HCT116 (cell line): ENCODE measurements at places on chromosomes 5 and 9.
A peak's percentile ranks its signal among the peaks of the same experiment; 100 is the strongest.

- no peak for DNase-seq
These were observed 22.2 kb downstream of the CDC37L1 start for GRCh38 chr9:4701526-4701925.

DNA sequence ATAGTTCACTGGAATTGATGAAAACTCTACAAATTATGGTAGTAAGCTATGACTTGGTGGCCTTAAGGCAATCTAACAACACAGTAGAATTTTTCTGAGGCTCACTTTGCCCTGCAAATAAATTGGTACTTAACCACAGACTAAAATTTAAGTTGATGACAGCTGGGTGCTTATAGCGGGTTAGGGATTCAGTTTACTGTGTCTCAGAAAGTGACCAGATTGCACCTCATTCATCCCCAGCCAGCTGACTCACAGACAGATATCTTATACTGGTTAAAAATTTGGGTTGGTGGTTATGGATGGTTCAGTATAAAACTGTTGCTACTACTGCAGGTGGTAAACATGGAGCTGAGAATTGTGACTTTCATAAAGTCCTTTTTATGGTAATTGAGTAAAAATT lies 2.8 kb downstream of the CKS2 start:
- DNase-seq: no peak

DNA sequence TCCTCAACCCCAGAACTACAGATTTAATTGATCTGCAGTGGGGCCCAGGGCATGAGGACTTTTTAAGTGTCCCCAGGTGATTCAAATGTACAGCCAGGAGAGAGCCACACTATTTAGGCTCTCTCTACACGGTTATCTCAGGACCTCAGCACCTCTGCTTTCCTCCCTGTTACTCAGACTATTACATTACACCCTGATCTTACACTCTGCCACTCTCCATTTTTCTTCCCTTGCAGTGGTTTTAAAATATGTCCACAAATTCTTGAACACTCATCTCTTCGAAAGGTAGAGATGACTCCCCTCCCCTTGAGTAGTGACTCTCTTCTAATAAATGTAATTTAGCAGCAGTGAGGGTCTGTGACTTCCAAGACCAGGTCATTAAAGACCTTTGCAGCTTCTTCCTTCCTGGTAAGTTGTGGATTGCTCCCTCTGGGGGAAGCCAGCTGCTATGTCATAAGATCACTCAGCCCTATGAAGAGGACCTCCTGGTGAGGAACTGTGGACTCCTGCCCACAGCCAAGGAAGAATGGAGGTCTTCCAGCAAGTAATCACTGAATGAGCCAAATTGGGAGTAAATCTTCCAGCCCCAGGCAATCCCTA lies 87.5 kb upstream of the SSBP2 start:
- peak; percentile 28 for DNase-seq

GRCh38 chr9:123928533-123929176 lies 1.3 kb downstream of the DENND1A start:
- DNase-seq: no peak

- no peak for DNase-seq
These were observed 26.1 kb upstream of the SLC6A3 start for GRCh38 chr5:1471240-1471853.

- no peak for DNase-seq
These were observed 3.9 kb downstream of the MLLT3 start for GRCh38 chr9:20618361-20618802.

GRCh38 chr5:133950821-133951612 lies 17.4 kb downstream of the C5orf15 start:
- no peak for DNase-seq

GRCh38 chr5:153276151-153276550 lies 214.3 kb upstream of the GRIA1 start:
- DNase-seq: no peak

- no peak for DNase-seq
These were observed 10.6 kb upstream of the SLC6A19 start for GRCh38 chr5:1190837-1191239.

DNA sequence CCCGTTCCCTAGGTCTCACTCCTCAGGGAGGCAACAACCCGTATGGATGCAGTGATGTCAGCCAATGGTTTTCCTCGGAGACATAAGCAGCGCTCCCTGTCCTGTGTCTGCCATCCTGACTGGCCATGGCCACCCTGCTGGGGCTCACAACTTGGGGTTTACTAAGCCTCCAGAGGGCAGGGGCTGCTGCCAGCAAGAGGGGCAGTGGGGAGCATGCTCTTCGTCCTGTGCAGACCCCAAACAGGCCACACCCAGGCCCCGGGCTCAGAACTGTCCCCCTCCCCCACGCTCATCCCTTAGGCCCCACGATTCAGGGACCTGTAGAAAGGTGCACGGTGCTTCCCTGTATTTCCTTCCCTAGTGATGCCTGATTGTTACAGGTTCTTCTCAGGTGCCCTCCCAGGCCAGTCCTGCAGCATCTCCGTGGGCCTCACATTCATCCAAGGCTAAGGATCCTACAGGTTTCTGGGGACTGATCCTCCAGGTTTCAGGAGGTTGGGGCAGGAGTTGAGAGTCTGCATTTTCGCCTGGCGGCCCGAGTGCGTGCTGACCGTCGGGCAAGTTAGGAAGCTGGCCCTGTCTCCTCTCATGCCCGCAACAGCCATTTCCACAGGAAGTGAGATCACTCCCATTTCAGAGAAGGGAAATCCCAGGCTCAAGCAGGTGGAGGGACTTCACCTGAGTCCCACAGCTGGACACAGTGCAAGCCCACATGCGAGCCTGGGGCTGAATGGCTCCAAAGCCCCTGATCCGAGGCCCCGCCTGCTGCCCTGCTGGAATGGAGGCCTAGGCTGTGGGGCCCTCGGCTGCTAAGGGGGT lies 217.6 kb downstream of the ROR2 start:
- no peak for DNase-seq

- DNase-seq: no peak
These were observed 117.7 kb upstream of the NR3C1 start for GRCh38 chr5:143521141-143521540.

- DNase-seq: no peak
These were observed 1712.5 kb upstream of the C9orf72 start for GRCh38 chr9:29285818-29286217.

GRCh38 chr5:30112867-30113266 lies 1080.6 kb upstream of the CDH6 start:
- no peak for DNase-seq

DNA sequence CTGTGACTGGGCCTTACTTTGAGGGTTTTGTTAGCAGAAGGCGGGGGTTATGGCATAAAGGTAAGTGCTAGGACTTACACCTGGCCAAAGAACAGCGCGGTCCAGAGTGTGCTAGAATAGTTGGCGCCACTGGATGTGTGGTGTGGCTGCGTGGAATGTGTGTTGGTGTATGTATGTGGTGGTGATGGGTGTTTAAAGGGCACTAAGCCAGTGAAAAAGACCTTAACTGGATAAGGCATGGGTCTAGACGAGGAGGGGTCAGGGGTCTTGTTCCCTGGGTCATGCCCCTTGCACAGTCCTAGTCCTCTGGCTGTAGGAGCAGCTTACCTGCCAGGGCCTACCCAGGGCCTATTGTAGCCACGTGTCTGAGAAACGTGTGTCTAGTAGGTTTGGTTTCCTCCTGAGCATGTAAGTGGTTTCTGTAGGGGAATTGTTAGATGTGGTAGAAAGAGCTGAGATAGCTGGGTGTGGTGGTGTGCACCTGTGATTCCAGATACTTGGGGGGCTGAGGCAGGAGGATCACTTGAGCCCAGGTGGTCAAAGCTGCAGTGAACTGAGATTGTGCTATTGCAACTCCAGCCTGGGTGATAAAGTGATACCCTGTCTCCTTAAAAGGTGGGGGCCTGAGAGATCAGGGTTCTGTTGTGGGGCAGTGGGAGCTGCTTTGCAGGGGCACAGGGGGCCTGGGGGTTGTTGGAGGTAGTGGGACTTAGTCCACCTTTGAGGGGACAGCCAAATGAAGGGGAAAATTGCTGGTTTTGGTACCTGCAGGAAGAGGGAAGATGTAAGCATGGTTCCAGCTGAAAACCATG lies 55.2 kb downstream of the HSPA4 start:
- no peak for DNase-seq

- no peak for DNase-seq
These were observed 70.1 kb upstream of the SPATA31E1 start for GRCh38 chr9:87812375-87813118.

- no peak for DNase-seq
These were observed 109.4 kb upstream of the MVB12B start for GRCh38 chr9:126217250-126217653.

GRCh38 chr9:97874624-97875023 lies 21.6 kb downstream of the FOXE1 start:
- DNase-seq: no peak

GRCh38 chr9:88814577-88814976 lies 176.7 kb upstream of the S1PR3 start:
- no peak for DNase-seq

- no peak for DNase-seq
These were observed 57.5 kb upstream of the EPB41L4B start for GRCh38 chr9:109378316-109378715.

GRCh38 chr5:147560718-147561331 lies 51.0 kb upstream of the DPYSL3 start:
- DNase-seq: no peak

DNA sequence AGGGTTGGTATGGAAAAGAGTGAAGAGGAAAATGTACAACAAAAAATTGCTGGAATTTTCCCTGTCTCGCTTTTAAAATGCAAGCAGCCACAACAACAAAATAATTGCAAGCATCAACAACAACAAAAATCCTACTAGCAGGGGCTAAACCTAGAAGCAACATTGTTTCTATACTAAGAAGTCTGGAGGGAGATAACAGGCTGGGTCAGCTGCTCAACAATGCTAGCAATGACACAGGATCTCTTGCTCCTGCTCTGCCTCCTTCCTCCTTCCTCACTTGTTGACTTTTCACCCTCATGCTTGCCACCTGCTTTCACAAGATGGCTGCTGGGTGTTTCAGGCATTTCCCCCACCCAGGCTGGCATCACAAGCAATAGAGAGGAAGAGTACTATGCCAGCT lies 7.6 kb upstream of the AOPEP start:
- no peak for DNase-seq

DNA sequence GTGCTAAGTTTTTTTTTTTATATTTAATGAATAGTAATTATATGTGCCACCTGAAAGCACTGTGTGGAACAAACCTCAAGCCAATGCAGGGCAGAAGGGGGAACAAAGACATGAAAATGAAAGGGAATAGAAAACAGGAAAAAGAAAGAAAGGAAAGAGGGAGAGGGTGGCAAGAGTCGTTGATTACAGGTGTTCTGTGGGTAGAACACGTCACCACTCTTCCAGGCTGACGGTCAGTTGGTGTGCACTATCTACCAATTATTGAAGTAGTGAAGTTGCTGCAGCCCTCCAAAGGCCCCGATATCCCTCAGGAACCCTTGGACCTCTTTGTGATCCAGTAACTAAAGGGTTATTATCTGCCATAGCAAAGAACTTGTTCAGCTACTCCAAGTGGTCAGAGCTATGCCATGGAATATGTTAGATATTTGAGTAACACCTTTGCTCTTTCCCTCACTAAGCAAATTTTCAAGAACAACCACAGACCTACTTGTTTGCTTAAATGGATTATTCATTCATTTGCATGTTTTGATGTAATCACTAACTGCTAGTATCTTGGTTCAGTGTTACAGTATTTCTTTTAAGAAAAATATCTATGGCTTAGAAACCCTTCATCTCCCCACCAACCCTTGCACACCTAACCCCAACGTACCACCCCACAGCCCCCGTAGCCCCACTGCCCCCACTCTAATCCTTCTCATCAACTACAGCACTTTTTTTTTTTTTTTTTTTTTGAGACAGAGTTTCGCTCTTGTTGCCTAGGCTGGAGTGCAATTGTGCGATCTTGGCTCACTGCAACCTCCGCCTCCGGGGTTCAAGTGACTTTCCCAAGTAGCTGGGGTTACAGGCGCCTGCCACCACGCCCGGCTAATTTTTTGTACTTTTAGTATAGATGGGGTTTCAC lies 31.3 kb downstream of the FYB1 start:
- DNase-seq: no peak

GRCh38 chr9:83024506-83025125 lies 38.3 kb downstream of the RASEF start:
- DNase-seq: no peak

DNA sequence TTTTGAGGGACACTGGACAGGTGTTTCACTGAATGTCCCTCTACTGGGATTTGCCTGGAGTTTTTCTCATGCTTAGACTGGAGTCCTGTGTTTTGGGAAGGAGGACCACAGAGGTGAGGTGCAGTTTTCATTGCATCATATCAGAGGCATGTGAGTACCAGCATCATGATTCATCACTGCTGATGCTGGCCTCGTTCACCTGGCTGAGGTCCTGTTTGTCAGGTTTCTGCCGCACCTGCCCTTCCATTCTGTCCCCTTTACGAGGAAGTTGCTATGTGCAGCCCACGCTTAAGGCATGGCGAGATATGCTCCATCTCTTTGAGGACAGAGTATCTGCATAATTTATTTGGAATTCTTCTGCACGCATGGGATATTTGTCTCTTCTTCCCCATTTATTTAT lies 162.1 kb downstream of the TENT4A start:
- no peak for DNase-seq

- no peak for DNase-seq
These were observed 95.7 kb downstream of the ANKH start for GRCh38 chr5:14775857-14776256.

GRCh38 chr5:111353035-111353434 lies 128.9 kb downstream of the CAMK4 start:
- DNase-seq: no peak

- DNase-seq: no peak
These were observed 11.5 kb downstream of the CXXC5 start for GRCh38 chr5:139659695-139660101.

DNA sequence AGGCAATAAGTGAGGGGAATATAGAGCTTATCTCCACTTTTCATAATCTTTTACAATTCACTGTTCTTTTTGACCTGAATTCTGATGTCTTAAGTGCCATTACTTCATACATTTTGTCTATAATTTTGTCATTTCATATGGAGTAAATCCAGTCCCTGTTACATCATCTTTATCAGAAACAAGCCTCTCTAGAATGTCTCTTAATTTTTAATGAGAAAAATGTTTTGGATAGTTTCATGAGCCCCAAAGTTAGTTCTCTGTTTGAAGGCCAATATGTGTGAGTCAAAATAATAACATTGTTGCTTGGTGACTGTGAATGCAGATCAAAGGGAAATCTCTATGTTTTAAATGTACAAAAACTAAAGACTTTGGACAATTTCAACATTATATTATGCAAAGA lies 329.6 kb upstream of the ARRDC3 start:
- DNase-seq: no peak
